ENCODE measurements at places on chromosomes 3 and 15.

- DNase-seq, result no peak
These were observed 68.6 kb downstream of the KAT2B start for GRCh38 chr3:20108869-20109268.

- DNase-seq, result peak; percentile 50
These were observed 427.4 kb upstream of the NAALADL2 start for GRCh38 chr3:174431717-174432116.

GRCh38 chr15:31552482-31553099 is 226.0 kb downstream of the KLF13 start:
- no peak for DNase-seq

DNA sequence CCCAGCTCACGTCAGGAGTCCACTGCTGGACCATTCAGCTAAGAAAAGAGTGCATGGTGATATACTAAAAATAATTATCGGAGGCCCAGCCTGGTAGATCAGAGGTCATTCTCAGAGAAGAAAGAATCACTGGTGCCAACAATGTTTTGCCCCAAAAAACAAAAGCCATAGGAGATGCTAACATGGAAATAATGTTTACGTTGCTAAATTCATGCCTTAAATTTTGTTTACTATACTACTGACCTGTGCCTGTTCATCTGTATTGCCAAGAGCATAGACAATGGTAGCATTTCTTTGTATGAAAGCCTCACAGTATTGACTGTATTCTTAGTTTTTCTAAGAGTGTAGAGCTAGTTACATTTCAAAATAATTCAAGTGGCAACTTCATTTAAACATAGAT is 138.1 kb upstream of the GPR149 start:
- no peak for DNase-seq

GRCh38 chr15:63849906-63850305 is 16.2 kb upstream of the HERC1 start:
- DNase-seq, result no peak

- DNase-seq, result no peak
These were observed 126.6 kb downstream of the TJP1 start for GRCh38 chr15:29695489-29696167.

- DNase-seq, result peak; percentile 78
These were observed 13.2 kb upstream of the ATP2B2 start for GRCh38 chr3:10518506-10519150.

- DNase-seq, result no peak
These were observed 9.2 kb downstream of the SLC25A36 start for GRCh38 chr3:140950863-140951262.

- peak; percentile 90 for DNase-seq
These were observed 70.5 kb upstream of the KLHL25 start for GRCh38 chr15:85865070-85865684.

- DNase-seq, result peak; percentile 50
These were observed 23.7 kb downstream of the ATRIP start for GRCh38 chr3:48470286-48470685.

DNA sequence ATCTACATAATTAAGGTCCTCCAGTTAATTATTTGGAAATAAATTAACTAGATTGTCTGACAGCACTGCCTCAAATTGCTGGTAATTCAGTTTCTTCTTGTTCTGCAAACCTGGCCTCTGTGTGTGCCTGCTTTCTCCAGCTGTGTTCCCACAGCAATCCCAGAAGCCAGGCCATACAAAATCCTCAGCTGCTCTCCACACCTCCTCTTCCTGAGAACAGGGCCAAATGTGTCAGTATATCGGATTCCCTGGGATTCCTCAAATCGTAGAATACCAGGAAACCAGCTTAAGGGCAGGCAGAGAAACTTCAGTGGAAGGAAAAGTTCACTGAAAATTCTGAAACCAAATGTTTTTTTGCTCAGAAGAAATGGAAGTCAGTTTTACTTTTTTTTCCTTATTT is 261.4 kb downstream of the ZMAT3 start:
- DNase-seq, result no peak

GRCh38 chr3:54270816-54271526 is 148.6 kb downstream of the CACNA2D3 start:
- DNase-seq, result no peak

- no peak for DNase-seq
These were observed 470.7 kb upstream of the CBLB start for GRCh38 chr3:106339551-106339950.

DNA sequence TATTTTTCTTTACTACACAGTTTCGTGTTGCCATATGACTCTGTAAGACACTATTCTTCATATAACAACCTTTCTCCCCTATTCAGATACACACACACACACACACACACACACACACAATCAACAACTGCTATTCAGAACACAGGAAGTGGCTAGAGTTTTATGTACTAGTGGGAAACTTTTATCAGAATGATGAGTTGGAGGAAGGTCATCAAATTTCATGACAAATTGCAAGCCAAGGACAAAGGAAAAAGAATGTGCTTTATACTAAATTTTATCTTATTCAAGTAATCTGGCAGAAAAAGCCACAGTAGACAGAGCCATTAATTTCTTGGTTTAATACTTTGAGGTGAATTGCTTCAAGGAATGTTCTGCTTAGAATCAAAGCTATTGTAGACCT is 899.8 kb downstream of the ROBO2 start:
- no peak for DNase-seq

DNA sequence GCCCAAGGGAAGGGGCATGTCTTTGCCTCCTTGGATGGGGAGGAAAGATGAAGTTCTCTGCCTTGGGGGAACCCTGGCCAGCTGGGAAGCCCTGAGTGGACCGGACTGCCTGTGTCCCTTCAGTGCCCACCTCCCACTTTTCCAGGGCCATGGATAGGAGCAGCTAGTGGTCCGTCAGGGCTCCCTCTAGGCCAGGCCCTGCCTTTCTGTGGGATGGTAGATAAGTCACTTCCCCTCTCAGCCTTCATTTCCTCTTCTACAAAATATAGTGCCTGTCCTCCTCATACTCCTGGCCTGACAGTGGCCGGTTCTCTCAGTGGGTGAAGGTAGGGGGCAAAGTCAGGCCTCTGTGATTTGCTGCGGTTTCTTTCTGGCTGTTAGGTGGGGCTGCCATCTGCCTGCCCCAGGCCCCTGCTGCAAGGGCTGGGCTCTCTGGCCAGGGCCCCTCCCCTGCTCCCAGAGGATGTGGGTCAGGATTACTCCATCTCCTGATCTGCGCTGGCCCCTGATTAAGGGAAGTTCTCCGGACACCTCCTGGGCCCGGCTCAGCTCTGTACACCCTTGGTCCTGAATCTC is 1.4 kb downstream of the PLEKHO2 start:
- peak; percentile 74 for DNase-seq

- DNase-seq, result no peak
These were observed 105.6 kb downstream of the LPP start for GRCh38 chr3:188259596-188259995.

DNA sequence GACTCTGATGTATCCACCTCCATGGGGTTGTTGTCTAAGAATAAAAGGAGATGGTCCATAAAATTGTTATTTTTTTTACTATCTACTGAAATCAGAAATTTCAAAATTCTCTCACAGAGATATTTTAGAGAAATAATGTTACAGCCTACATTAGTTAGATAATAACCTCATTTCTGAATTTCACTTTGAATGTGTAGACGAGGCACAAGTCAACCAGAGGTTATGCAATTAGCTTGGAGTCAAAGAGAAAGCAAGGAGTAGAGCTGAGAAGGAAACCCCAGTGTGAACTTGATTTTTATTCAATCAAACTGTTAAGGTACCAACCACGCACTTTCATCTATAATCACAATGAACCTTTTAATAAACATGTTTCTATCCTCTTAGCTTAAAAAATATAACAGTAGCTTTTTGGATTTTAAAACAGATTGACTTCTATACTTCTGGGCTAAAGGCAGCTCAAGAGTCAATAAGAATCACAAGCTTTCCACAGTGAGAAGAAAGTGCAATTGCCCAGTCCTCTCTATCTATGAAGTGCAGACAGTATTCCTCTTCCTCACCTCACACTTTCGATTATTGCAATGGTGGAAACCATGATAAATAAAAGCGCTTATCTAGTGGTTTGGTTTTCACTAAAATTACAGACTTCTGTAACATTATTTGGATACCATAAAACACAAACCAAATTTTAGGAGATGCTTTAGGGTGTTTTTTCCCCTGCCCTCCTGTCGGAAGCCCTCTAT is 403.2 kb downstream of the ZBTB20 start:
- no peak for DNase-seq

- peak; percentile 80 for DNase-seq
These were observed 84.2 kb upstream of the ABHD2 start for GRCh38 chr15:89003865-89004725.

DNA sequence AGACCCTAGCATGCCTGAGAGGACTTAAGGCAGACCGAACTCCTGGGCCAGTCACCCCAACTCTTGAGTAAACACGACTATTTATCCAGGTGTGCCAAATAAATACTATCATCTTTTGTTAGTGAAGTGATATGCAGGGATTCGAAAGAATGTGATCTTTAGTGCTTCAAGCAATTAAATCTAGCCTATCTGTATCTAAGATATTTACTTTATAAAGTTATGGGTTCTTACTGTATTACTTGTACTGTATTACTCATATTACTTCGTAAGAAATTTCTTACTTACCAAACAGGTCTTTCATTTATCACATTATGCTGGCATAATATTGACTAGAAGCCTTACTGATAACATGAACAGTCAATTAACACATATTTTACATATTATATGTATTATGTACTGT is 211.6 kb upstream of the NECTIN3 start:
- no peak for DNase-seq

DNA sequence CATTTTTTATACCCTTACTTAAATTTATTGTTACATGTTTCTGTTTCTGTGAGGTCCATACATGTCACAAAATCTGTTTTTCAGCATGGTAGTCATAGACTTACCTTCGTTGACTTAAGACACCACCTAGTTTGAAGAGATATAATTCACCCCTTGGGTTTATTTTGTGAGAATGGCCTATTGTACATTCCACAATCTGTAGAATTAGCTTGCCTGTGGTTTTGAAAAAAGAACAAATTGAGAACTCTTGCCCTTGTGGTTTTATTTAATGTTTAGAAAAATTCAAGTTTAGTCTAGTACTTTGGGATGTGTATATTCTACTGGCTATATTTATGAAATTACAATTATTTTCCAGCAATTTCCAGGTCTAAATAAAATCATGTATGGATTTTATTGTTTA is 31.6 kb downstream of the FILIP1L start:
- no peak for DNase-seq

DNA sequence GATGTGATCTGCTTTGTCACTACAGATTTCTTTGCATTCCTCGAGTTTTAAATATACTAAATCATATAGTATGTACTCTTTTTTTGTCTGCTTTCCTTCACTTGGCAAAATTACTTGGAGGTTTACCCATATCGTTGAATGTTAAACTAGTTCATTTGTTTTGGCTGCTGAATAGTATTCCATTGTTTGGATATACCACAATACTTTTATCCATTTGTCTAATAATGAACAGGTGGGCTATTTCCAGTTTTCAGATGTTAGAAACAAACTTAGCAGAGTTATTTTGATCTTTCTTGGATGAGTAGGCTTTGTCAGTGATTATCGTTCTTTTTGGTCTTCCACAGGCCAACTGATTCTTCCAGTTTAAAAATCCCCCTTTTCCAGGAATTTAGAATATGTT is 154.0 kb upstream of the TGFBR2 start:
- no peak for DNase-seq

- DNase-seq, result no peak
These were observed 43.3 kb downstream of the TOPAZ1 start for GRCh38 chr3:44284949-44285348.

GRCh38 chr15:53811530-53811929 is 52.1 kb upstream of the WDR72 start:
- DNase-seq, result no peak

GRCh38 chr3:38227989-38228388 is 37.6 kb upstream of the SLC22A13 start:
- DNase-seq, result no peak

DNA sequence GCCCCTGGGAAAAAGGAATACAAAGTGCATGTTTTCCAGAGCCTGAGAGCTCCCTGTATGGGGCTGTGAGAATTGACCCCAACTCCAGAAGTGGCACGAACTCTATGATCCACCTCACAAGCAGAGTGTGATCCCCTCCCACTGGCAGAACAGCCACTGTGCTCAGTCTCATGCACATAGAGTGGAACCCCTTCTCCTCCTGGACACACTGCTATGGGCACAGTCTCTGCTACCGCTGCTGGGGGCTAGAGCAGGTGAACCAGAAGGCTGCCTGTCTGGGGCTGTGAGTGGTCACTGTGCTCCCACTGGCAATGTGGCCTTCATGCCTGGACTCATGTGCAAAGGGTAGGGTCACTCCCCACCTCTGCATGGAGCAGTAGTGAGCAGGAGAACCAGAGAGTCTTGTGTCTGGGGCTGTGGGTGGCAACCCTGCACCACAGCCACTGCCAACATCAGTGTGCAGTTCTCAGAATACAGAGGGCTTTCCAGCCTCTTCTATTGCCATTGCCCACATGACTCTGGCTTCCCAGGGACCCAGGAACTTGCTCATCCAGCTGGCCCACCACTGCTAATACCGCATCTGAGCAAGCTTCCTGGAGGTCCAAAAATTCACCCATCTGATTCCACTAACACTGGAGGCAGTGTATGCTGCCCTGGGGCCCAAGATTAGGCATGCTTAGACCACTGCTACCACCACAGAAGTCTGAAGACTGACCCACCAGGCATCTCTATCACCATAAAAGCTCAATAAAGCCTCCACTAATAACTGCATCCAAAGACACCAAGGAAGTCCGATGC is 343.7 kb upstream of the SOX14 start:
- no peak for DNase-seq

DNA sequence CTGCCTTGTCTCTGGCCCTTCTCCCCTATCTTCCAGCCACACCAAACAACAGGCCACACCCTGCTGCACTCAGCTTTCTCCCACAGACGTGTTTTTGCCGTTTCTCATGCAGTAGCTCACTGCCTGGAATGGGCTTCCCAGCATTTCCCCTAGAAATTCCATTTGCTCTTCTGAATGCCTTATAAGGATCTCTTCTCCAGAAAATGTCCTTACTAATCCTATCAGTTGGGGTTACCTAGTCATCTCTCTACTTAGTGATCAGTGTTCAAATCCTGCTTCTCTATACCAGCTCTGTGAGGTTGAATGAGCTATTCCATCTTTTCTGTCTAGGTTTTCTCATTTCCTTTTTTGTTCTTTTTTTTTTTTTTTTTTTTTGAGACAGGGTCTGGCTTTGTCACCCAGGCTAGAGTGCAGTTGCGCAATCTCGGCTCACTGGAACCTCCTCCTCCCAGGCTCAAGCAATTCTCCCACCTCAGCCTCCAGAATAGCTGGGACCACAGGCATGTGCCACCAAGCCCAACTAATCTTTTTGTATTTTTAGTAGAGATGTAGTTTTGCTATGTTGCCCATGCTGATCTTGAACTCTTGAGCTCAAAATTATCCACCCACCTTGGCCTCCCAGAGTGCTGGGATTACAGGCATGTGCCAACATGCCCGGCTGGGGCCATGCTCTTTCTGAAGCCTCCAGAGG is 98.2 kb upstream of the CHD2 start:
- peak; percentile 68 for DNase-seq
